HS-5 (cell line): ENCODE measurements at places on chromosomes 3 and 15.

- DNase-seq, result no peak
Observed at GRCh38 chr3:161599697-161600096, 103.1 kb downstream of the OTOL1 start.

- peak; percentile 67 for DNase-seq
Observed at GRCh38 chr15:62895905-62896316, 146.6 kb upstream of the TPM1 start.

- no peak for DNase-seq
Observed at GRCh38 chr15:60477164-60477563, 1.8 kb downstream of the ICE2 start.

DNA sequence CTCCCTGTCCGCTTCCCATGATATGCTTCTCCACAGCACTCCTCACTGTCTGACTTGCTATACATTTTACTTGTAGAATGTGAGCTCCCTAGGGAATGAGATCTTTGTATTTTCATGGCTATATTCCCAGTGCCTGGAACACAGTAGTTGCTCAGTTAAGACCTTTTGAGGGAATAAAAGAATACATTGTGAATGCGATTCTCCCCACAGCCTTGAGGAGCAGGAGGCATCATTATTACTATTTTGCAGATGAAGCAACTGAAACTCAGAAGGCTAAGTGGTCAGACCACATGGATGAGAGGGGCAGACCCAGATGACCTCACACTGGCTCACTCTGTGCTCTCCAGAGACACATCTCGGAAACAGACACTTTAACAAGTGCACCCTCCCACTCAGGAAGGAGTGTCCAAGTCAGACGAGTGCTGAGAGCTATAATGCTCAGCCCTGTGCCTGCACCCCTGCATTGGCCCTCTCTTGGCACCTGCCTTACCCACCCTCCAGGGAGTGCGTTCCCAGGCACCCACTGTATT lies 46.8 kb downstream of the SST start:
- no peak for DNase-seq

- no peak for DNase-seq
Observed at GRCh38 chr3:184908859-184909258, 96.9 kb downstream of the VPS8 start.

DNA sequence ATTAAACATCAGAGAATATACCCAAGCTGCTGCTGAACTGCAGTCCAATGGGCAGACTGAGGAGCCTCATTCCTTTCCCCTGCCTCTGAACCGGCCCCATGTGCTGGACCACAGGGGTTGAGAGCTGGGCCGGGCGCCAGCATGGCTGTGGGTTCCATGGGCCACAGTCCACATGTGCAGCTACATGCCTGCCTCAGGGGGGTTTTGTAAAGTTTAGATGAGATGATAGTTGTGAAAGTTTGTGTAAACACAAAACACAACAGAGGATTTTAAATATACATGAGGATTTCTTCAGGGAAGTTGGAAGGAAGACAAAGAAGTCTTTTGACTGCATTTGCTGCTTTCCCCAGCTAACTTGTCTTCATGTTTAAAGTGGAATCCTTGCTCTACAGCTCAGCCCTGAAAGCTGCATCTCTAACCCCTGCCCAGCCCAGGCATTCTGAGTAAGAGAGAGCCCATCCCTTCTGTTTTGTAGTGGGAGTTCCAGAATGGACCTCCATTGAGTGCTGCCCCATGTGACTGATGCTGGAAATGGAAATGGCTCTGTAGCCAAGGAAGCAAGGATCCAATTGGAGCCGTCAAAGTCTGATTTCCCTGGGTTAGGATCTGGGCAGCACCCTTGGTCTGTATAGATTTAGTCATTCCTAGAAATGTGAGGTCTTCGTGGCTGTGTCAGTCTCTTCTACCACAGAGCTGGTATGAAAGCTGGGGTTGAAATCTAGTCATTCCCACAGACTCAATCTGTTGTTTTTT lies 17.5 kb downstream of the SLC12A8 start:
- no peak for DNase-seq

DNA sequence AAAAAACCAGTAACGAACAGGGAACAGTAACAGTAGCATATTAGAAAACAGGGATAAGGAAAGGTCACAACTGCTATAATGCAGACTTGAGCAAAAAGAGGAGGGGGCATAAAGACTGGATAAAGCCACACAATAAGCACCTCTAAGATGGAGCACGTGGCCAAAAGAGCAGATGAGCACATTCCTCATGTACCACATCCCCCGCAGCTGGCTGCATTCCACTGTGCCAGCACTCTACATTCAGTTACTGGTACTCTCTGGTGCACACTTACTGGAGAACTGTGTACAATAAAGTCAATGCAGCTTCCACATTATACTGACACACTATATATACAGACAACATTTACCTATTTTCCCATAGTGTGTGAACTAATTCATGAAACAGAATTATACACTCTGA lies 64.7 kb downstream of the UBE3A start:
- no peak for DNase-seq

DNA sequence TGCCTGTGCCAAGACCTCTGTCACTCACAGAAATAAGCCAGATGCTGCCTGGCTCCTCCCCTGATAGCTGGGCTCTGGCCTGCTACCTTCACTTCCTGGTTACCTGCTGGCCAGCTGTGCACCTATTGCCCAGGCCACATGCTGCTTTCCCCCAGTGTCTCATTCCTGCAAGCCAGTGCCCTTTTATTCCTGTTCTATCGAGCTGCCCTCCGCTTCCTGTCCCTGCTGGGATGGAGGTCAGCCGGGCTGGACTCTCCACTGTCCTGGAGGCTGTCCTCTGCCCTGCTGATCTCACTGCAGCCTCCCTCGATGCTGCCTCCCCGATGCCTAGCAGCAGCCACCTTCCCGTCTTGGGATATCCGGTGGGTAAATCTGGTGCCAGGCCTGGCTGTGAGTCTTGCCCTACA lies 37.0 kb upstream of the SNRPA1 start:
- DNase-seq, result no peak

GRCh38 chr3:171446801-171447578 lies 13.2 kb downstream of the TNIK start:
- peak; percentile 86 for DNase-seq

DNA sequence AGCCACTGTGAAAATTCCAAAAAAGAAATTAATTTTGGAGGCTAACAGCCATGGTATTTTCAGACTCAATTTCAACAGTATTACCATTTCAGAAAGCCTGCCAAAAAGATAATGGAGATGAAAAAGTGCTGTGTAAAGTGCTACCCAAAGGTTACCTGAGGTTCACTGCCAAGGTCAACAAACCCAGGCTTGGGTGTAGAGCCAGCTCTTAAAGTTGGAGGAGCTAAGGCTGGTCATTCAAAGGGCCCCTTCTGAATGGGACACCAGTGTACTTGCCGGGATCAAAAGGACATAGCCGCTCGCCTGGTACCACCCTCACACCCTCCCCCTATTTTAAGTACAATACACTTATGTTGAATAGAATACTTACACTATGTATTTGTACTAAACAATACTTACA lies 64.5 kb downstream of the ETV5 start:
- no peak for DNase-seq

- DNase-seq, result no peak
Observed at GRCh38 chr3:38756892-38757291, 59.1 kb downstream of the SCN10A start.

DNA sequence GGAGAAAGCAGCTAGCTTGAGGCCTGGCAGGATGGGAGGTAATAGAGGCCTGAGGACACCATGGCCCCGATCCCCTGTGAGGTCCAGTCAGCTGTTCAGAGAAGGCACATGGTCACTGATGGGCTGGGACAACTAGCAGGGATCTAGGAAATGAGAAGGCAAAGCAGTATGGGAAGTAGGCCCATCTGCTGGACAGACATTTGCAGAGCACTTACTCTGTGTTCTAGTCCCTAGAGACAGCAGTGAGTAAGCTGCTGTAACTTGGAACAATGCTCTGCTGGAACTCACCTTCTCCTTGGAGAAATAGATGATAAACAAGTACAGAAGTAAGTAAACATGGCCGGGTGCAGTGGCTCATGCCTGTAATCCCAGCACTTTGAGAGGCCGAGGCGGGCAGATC lies 7.1 kb downstream of the ECE2 start:
- no peak for DNase-seq

- no peak for DNase-seq
Observed at GRCh38 chr3:20898962-20899361, 713.0 kb upstream of the SGO1 start.

- DNase-seq, result peak; percentile 5
Observed at GRCh38 chr3:4898454-4899313, 80.6 kb upstream of the BHLHE40 start.

GRCh38 chr3:152277198-152277597 lies 8.5 kb downstream of the MBNL1 start:
- no peak for DNase-seq

DNA sequence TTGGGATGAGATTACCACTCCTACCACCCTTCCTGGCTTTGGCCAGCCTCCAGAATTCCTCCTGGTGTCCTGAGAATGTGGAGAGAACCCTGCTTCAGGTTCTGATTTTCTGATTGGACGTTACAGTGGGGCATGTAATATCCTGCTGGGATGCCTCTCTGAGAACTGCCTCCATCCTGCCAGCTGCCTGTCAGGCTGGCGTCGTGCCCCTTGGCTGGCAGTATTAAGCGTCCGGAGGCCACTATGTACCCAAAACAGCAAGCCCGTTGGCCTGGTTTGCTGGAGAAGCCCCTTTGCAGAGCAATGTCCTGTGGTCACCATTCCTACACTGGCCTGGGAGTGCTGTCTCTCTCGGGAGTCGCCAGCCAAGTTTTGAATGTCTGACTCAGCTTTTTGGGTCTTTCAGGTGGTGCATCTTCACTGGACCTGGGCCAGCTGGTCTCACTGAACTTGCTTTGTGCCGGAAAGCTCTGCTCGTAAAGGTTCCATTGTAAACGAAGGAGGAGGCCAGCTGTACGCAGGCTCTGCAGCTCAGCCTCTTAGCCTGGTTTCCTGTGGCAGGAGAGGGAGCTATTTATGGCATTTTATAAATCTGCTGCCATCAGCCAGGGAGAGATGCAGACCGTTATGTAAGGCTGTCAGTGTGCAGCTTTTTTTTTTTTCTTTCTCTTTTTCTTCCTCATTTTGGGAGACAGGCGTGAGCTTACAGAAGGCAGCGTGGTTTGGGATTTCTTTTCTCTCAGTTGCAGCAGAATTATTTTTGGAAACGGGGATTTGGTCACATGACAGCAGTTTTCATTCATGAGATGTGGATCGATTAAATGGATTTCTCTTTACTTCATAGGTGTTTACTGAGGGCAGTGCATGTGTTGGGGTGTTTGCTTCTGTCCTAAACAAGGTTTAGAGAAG lies 19.0 kb upstream of the TRAK1 start:
- DNase-seq, result no peak

- no peak for DNase-seq
Observed at GRCh38 chr3:30248423-30248822, 358.0 kb upstream of the TGFBR2 start.

DNA sequence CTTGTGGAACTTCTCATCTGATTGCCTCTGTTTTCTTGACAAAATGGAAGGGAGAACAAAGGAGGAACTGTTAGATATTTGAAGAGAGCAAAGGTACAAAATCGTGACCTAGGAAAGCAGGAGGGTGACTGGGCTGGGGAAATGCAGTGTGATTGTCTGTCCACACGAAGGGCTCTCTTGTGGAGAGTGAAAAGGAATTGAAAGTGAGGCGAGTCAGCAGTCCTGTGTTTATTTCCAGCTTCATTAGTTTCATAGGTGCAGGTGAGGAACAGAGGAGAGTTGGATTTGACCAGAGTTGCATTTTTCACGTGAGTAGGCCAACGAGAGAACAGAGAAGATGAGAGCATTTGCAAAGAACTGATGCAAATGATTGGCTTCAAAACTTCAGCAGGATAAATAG lies 336.4 kb upstream of the SATB1 start:
- DNase-seq, result no peak

- no peak for DNase-seq
Observed at GRCh38 chr15:42591238-42591934, 16.0 kb downstream of the STARD9 start.

DNA sequence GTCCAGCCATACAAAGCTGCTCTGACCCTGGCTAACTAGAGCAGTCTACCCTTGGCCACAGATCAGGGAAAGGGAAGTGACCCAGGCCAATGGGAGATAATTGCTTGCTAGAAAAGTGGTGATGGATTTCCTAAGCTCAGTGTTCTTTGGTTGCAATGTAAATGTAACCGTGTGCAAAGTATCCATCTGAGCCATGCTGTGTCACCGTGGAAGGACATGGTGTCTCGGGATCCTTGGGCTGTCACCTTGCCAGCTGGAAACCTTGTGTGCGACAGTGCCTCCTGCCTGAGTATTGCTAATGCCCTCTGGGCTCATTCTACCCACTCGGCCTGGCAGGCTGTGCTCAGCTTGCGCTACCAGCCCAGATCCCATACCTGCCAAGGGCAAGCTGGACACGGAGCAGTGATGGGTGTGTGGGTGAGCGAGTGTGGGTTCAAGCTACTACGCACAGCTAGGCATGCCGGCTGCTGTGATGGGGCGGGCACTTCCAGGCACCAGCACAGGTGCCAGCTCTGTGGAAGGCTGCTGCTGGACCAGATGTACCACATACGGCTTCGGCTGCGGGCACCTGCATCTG lies 10.7 kb upstream of the SIAH2 start:
- no peak for DNase-seq

DNA sequence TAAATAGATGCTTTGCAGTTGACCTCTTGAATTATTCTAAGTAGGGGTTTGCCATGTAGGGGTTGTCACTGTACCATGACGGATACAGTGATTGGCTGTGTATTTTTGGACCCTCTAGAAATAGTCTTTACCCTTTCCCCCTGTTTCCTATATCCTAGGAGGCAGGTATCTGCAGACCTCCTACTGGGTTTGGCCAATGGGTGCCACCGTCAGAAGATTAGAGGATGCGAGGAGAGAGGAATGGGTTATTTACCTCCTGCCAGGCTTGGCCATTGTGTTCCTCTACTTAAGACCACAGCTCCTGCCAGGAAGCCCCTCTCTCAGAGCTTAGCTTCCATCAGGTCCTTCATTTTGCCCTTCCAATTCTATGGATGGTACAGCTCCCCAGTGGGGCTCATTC lies 40.2 kb upstream of the CLRN1 start:
- no peak for DNase-seq

- DNase-seq, result no peak
Observed at GRCh38 chr3:72288955-72289691, 504.2 kb upstream of the PROK2 start.

DNA sequence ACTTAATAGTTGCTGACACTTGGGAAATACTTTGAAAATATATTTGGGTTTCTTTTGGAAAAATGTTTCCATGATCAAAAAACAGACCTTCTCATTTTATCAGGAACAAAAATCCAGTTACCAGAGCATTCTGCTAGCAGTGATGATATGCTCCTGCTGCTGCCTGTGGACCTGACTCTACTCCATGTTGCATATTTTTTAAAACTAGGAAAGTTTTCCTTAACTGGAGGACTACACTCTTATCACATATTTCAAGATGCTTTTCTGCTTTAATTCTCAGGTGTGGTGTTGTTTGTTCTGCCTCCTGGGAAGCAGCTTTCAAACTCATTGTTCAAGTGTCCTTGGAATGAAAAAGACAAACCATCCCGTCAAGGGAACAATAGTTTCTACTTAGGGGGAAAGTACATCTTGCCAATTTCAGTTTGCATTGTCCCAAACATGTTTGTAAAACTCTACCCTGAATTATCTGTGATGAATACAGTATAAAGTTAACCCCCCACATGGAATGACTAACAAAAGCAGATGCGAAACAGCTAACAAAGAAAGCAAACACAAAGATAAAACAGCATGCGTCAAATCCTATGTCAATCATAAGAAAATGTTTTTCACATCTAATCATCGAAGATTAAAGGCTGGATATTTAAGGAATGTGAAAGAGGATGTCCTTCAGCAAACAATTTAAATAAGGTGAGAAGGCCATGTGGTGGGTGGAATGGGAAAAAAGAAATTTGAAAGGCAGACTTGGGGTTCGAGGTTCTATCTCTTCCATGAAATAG lies 40.1 kb upstream of the PSMD6 start:
- DNase-seq, result no peak
